ENCODE measurements at places on chromosomes 7 and 10. TPM values are rescaled to one million over a fixed set of nuclear protein-coding genes. Genes with fewer than 3 reads are reported as not detected.

DNA sequence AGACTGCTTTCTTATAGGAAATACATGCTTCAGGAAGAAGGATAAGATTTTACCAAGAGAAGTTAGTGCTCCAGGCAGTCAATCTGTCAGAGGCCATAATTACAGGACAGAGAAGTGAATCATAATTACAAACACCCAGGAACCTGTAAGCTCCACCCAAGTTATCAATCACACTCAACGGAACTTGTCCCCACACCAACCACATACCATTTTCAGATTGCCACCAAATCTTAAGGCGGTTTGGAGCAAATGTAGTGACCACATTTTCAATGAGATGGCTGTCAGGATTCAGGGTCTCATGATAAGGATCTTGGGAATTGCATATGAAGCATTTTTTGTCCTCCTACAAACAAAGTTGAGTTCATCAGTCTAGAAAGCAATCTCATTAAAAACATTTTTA is 4.8 kb downstream of the LAMB1 start:
- peaks cover 63% of the 10 kb centered on the region for H3K4me1 ChIP-seq
- H3K36me3 ChIP-seq = peaks cover 4% of the 10 kb centered on the region
- no peak overlapping the region for H3K4me3 ChIP-seq
- DNase-seq = no peak
- H3K27me3 ChIP-seq = no peaks in the 10 kb centered on the region
- H3K27ac ChIP-seq = no peak overlapping the region

The CNPY1 gene
- total RNA-seq = not detected

- DNase-seq = no peak
- no peak overlapping the region for H3K4me3 ChIP-seq
- no peaks in the 10 kb centered on the region for H3K36me3 ChIP-seq
These were observed 122.5 kb downstream of the RELN start for GRCh38 chr7:103866919-103867318.

The RPEL1 gene
- total RNA-seq = not detected

Data from thyroid gland (tissue), 4 donors.